ENCODE measurements at places on chromosomes 1 and 21.

GRCh38 chr1:218266356-218266755, 18.7 kb upstream of the RRP15 start:
- DNase-seq, result no peak

GRCh38 chr1:21845646-21846641, 33.9 kb downstream of the LDLRAD2 start:
- DNase-seq, result no peak

DNA sequence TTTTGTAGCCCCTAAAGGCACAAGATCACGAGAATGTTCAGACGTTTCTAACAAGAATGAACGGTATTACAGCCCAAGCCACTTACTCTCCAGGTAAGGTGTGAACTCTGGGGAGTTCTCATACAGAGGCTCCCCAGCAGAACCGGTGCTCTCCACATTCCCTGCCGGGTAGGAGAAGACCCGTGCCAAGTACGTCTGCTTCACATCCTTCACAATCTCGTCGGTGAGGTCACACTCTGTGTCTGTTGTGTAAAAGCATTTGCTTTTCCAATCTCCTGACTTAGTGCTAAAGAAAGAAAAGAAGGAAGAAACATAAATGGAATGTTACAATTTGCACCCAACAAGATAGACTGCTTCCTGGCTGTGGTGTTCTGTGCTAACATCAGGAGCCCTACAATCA, 5.7 kb downstream of the F3 start:
- no peak for DNase-seq

GRCh38 chr1:241356519-241357365, at the start of gene RGS7:
Gene RGS7, minus strand, starts transcription at chr1:241357205.
- DNase-seq, result no peak

DNA sequence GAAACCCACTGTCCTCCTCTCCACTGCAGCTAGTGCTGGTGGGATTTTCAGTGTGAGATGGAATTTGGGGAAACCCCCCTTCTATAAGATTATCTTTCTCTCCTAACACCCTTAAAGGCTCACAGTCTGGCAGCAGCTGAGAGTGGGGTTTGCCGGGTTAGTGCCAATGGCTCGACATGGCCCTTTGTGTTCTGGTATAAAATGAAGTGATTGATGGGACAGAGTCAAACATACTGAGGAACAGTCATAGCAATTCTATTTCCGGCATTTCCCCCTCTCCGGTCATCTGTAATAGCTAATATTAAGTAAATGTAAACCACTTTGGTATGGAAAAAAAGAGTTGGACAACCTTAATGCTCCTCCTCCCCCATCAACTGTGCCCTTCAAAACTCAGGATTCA, 37.6 kb downstream of the TFF3 start:
- no peak for DNase-seq

DNA sequence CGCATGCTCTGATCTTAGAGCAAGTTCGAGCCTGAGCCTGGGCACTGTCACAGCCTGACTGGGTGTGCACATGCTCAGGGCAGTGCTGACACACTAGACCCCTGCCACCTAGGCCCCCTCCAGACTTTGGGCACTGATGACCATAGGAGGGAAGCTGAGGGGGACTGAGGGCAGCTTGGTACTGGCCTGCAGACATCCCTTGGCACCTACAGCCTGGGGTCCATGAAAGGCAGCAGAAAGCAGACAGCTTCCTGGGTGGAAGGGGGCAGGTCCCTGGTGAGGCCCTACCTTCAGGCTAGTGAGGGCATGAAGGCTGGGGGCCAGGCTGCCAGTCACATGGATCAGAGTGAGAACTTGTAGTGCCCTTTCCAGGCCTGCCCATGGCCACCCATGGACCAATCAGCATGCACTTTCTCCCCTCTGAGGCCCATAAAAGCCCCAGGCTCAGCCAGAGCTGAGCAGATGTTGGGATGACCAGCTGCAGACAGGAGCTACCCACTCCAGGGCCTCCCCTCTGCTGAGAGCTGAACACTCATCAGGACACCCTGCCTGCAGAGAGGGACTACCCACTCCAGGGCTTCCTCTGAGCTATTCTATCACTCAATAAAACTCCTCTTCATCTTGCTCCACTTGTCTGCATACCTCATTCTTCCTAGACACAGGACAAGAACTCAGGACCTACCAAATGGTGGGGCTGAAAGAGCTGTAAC, 680.8 kb downstream of the MATN1 start:
- no peak for DNase-seq

- DNase-seq, result peak; percentile 93
Observed at GRCh38 chr1:41003640-41004220, 17.8 kb downstream of the SLFNL1 start.

DNA sequence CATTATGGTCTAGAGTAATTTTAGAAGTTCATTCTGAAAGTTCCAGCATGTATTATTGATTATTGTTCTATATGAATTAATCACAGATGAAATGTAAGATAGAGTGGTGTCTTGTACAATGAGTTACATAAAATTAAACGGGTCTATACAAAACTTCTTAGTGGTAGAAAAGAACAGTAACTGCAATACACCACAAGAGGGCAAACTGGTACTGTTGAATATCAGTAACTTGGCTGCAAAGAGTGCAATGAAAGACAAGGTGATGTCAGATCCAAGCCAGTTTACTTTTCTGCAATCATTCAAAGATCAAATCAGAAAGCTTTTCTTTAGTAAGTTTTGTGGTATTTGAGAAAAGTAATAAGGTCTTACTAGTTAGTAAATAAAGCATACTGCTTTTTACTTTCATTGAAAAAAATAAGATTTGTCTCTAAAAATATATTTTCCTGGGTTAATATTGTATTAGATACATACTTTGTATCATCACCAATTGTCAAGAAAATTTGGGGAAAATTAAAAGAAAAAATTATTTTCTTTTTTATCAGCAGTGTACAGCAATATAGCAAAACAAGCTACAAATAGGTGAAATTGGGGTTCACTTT, 66.4 kb upstream of the BTG3 start:
- no peak for DNase-seq

DNA sequence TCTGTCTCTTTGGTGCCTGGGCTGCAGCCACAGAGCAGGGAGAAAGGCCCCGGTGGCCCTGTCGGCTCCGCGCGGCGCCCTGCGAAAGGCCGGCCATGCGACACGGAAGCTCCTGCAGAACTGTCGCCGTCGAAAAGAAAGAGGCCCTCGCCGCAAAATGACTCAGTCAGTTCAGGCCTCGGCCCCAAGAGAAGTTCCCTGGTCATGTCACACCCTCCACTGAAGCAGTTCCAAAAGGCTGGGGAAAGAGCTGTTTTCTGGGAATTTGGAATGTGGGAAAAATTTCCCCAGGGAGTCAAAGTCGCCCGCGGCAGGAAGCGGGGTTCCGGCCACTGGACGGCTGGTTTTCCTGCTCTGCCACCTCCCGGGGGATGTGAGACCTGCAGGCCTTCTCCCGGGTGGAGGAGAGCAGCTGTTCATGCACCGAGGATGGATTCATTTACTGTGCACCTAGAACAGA, 115.8 kb upstream of the ZNF678 start:
- no peak for DNase-seq

DNA sequence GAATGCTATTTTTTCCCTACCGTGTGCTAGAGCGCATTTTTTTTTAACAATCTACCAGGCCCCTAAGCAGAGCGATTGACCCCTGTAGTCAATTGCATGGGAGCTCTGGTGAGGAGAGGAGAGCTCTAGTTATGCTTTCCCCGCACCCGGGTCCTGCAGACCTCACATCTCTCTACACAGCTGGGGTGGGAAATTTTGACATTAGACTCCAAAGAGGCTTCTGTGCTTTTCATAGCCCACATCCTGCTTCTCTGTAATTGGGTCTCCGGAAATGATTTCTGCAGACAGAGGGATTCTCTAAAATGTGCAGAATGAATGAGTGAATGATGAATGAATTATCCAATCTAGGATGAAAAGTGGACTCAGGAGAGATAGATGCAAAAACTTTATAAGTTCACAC, 41.5 kb upstream of the DUSP10 start:
- no peak for DNase-seq

DNA sequence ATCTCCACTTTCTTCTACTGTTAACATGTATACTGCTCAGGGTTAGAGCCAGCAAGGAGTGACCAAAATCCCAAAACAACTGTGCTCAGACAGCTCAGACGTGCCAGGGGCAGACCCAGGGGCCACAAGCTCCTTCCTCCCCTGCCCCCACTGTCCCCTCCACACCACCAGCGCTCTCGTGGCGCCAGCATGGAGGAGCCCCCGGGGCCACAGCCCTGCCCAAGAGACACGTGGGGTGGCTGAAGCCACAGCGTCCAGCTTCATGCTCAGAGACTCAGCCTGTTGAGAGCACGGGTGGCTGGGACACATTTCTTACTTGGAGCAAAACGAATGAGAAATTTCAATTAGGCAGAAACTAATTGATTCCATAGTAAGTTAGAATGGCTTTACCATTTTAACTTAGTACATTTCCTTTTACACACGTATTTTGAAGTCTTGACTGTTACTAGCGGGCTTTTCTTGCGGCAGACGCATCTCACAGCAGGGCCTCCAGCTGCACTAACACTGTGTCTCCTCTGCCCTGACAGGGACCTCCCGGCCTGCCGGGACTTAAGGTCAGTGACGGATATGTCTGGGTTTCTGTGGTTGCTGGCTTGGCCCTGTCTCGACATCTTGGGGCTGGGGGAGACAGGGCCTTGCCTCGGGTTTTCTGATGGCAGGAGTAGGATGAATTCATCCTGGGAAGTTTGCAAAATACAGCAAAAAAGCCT, 54.2 kb downstream of the SLC19A1 start:
- DNase-seq, result no peak

DNA sequence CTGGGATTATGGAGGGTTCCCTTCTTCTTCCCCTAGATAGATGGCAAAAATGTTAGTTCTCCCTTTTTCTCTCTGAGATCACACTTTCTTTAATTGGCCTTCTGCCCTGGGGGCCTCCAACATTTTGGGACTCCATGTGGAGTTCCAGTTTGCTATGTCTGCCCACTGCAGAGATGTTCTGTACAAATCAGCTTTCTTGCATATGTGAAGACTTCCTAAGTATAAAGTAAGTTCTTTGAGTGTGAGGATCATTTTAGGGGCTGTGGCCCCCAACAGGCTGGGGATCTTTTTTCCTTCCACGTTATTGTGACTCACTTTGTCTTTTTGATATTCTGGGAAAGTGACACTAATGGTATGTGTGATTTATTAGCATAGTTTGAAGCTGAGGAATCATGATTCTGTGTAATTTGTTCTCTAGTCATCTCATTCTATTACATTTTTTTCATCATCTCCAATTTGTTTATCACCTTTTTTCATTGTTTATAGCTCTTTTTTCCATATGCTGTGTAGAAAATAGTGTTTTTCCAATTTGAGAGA, 48.2 kb downstream of the HHAT start:
- DNase-seq, result no peak

DNA sequence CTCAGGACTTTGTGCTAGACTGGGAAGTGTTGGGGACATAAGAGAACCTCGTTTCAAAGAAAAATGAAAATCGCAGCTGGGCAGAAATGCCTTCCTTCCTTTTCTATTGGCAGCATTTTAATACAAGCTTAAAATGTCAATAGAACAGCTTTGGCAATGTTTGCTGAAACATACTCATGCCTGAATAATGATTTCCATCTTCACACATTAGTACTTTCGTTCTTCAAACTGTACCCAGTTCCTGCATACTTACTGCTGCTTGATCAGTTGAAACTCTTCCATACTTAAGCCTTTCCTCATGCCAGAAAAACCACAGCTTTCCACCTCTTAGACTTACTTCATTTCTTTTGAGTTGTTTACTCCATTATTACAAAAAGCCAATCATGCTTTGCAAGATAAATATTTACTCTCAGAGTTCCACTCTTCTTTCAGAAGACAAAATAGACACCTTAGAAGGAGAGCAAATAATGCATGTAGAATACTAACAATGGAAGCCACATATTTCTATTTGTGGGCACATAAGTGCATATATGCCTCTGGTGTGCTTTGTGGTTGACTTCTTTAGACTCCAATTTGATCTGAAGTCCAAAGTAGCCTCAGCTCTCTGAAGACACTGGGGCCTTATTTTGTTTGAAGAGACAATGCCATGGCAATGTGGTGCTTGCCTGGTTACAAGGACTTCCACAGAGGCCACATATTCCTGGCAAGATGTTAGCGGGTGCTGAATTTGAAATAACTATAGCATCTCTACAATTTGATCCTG, 22.7 kb upstream of the CD55 start:
- DNase-seq, result no peak

DNA sequence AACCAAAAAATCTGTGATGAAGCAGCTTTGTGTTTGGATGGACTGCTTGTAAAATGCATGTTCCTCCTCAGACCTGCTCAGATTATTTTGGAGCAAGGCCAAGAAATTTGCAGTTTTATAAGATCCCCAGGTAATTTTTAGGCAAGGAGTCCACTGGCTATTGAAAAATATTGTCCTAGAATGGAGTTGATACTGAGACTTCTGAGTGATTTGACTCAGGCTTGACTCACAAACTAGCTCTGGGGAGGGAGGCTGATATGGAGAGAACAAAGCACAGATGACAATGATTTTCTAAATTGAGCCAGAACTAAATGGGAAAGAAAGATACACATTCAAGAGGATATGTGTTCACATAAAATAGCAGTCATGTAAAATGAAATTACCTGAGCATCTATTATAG, 36.7 kb downstream of the AGL start:
- no peak for DNase-seq

GRCh38 chr1:41950820-41951219, 32.1 kb upstream of the HIVEP3 start:
- no peak for DNase-seq

Data from SW 1271 (cell line).